ENCODE measurements at places on chromosomes 12 and 14.

- no peak for DNase-seq
Measured at GRCh38 chr12:69000540-69001243, 67.7 kb upstream of the CPM start.

DNA sequence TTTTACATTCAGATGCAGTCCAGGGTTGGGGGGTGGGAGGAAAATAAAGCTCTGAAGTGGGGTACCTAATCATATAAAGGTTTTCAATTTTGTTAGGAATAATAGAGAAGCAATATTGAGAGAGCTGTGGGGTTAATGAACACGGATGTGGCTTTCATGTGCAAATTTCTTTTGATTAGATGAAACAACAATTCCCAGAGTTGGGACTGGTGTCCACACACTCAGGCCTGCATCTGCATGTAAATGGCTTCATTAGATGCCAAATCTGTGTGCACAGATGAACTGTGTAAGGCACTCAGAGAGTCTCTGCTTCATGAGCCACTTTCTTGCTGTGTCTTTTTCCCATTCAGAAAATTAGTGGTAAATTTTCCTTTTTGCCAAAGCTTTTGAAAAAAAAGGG lies 377.1 kb upstream of the NOVA1 start:
- DNase-seq = no peak

GRCh38 chr14:96194657-96195431 lies 9.8 kb upstream of the BDKRB2 start:
- DNase-seq = no peak

- no peak for DNase-seq
Measured at GRCh38 chr12:71599210-71599609, 64.4 kb downstream of the ZFC3H1 start.

Measured in NCI-H2171 treated with DMSO at 0.1 percent for 48 hours (cell line).